ENCODE measurements at places on chromosomes 3 and 15.
A peak's percentile ranks its signal among the peaks of the same experiment; 100 is the strongest.

- no peak for DNase-seq
Measured at GRCh38 chr3:135218304-135218703, 423.2 kb downstream of the EPHB1 start.

GRCh38 chr3:171881251-171881650, 38.1 kb downstream of the TMEM212 start:
- no peak for DNase-seq

DNA sequence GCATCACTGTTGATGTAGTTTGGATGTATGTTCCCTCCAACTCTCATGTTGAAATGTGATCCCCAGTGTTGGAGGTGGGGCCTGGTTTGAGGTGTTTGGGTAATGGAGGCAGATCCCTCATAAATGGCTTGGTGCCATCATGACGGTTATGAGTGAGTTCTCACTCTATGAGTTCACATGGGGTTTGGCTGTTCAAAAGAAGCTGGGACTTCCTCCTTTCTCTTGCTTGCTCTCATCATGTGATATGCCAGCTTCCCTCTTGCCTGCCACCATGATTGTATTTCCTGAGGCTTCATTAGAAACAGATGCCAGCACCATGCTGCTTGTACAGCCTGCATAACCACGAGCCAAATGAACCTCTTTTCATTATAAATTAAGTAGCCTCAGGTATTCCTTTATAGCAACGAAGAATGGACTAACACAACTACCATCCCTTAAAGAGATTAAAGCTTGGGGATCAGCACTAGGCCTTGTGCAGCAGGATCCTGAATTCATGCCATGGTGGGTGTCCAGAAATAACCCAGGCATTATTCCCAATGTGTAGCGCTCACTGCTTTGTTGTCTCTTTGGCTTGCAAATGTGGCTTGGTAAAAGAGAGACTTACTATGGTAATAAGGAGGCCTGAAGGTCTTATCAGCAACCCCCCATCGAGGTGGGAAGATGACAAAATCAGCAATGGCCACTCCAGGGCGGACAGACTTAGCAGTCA, 41.9 kb downstream of the NDUFB4 start:
- DNase-seq: no peak

GRCh38 chr3:141677701-141678100, 60.4 kb upstream of the RNF7 start:
- DNase-seq: no peak

DNA sequence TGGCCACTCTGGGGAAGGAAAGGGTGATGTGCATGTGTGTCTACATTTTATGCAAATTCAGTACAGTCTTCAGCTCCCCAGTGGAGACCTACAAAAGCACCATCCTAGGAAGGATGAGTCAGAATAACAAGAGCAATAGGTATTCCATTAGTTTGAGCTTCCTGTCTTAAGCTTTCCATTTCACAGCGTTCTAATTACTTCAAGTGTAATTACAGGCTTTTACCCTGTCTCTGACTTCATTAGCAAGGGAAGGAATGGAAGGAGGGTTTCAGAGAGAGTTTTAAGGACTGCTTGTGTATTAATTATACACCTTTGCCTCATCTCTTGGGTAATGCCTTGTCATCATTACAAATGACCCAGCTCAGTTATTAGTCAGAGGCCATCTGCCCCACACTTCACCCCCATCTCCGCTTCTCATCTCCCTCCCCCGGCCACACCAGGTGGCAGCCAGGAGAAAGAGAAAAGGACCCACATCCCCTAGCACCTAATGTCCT, 202.8 kb upstream of the MRPL3 start:
- no peak for DNase-seq

DNA sequence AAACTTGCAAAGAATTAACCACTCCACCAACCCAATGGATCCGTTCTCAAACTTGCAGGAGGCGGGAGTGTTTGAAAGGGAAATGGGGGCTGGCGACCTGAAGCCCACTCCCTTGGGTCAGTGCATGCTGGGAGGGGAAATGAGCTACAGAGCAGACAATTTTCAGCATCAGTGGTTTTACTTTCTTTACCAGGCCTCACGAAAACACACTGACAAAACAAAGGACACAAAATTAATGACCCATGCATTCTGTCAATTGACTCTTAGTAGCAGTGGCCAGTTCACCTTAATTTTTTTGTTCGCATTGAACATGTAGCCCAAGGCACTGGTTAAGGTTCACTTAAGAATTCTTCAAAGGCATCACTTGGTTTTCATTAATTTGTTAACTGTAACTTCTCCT, 413.5 kb downstream of the MECOM start:
- no peak for DNase-seq

- peak; percentile 5 for DNase-seq
Measured at GRCh38 chr3:101828691-101829436, 20.4 kb upstream of the NFKBIZ start.

Data from COR-L47 (cell line).